ENCODE measurements at places on chromosomes 7 and 10.
A peak's percentile ranks its signal among the peaks of the same experiment; 100 is the strongest.

DNA sequence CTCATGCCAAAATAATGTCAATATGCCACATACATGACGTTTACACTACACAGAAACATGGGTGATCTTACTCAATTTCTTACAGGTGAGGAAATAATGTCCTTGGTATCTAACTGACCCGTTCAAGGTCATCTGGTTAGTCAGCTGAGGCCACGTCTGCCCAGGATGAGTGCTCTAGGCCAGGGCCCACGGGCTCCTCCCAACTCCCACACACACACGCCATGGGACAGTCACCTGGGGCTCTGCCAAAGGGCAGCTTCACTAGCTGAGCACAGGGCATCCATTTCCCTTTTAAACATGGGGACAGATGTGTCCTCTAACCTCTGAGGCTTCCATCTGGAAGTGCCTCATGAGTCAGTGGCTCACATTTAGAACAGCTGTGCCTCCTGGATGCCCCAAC is 123.9 kb downstream of the TNS3 start:
- no peak for DNase-seq

DNA sequence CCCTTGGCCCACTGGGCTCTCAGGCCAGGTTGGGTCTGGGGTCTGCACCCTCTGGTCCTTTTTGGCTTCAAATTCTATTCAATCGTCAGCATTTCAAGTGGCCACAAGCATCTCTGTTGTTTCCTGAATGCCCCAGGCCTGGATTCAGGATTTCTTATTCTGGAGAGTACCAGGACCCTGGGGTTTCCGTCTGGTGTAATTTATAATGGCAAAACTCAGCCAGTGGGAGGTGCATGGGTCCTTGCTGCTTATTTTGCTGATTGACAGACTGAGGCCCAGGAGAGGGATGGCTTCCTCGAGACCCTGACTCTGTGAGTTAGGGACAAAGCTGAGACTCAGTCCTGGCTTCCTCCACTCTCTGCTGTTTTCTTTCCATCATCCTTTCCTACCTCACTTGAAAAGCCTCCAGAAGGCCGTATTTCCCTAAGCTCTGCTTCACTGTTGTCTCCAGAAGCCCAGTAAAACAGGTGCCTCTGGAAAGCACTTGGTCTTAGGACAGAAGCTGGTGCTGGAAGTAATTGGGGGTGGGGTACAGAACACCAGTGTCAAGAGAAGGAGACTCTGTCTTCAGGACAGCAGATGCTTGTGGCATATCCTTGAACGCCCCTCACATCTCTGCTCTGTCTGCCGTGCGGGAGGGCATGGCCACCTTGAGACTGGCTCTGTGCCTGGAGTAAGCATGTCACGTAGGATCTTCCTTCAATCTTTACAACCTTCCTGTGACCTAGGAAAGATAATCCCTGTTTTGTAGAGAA is 39.4 kb upstream of the SH2D4B start:
- no peak for DNase-seq

DNA sequence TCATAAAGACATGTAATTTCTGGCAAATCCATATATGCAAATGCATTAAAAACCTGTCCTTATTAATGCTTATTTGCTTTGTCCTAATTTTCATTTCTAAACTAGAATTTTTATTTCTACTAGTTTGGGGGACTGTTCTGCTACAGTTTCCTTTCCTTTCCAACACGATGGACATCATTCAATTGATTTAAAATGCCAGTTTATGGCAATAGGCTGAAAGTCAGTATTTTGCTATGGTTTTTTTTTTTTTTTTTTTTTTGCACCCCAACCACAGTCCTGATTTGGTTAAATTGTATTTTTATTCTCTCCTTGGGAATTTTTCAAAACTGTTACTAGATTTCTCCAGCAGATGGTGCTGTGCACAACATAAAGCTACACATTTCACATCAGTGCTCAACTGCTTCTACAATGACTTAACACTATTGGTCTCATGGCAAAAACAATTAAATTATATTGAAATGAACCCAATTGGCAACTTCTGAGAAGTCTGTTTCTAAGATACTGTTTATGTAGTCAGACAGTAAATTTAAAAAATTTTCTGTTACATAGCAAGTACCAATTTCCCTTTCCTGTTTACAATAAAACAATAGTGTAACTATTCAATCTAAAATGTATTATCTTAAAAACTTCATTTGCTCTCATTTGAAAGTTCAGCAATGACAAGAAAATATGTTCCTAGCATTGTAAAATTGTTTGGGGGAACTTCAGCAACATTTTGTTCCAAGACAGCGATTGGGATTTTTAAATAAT is 193.8 kb upstream of the CCDC6 start:
- peak; percentile 14 for DNase-seq

- no peak for DNase-seq
Measured at GRCh38 chr7:28674359-28674782, 262.1 kb downstream of the CREB5 start.

GRCh38 chr7:39085590-39086049 is 107.9 kb downstream of the POU6F2 start:
- DNase-seq, result peak; percentile 43

DNA sequence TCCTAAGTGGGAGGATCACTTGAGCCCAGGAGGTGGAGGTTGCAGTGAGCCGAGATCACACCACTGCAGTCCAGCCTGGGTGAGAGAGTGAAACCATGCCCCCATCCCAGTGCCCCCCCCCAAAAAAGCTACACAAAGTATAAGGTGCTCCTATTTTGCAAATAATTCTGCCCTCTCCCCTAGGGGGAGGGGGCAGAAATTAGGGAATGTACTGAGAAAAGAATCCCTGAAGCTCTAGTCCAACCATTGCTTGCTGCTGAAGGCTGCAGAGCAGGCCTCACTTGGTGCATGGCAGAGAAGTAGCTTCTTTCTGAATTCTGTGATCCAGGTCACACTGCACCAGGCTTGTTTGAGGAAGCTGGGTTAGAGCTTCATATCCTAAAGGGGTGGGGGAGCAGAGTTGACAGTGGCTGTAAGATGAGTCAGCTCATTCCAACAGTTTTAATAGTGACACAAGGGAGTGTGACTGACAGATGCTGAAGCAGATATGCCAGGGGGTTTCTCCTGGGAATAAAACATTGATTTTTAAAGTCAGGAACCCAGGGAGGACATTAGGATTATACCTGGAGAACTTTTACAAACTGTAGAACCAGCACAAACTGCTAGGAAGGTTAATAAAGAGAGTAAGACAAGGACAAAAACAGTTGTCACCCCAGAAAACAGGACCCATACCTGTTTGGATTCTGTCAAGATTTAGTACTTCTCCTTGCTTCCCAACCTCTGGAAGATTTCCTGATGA is 32.8 kb upstream of the STRIP2 start:
- no peak for DNase-seq

GRCh38 chr7:100584683-100585510 is 1.0 kb downstream of the LRCH4 start:
- DNase-seq, result peak; percentile 57

GRCh38 chr10:8803992-8804391 is 749.5 kb downstream of the GATA3 start:
- no peak for DNase-seq

GRCh38 chr10:132453470-132453861 is 56.5 kb downstream of the PWWP2B start:
- no peak for DNase-seq

GRCh38 chr10:5369362-5370158 is 4.8 kb downstream of the UCN3 start:
- no peak for DNase-seq

- no peak for DNase-seq
Measured at GRCh38 chr10:34479520-34480179, 335.4 kb downstream of the PARD3 start.

GRCh38 chr7:77985974-77986339 is 187.4 kb downstream of the PHTF2 start:
- no peak for DNase-seq

- DNase-seq, result no peak
Measured at GRCh38 chr7:105649727-105650381, 68.6 kb upstream of the EFCAB10 start.

GRCh38 chr7:43010061-43010460 is 77.9 kb downstream of the MRPL32 start:
- no peak for DNase-seq

- DNase-seq, result no peak
Measured at GRCh38 chr10:22784668-22785067, 70.3 kb upstream of the PIP4K2A start.

DNA sequence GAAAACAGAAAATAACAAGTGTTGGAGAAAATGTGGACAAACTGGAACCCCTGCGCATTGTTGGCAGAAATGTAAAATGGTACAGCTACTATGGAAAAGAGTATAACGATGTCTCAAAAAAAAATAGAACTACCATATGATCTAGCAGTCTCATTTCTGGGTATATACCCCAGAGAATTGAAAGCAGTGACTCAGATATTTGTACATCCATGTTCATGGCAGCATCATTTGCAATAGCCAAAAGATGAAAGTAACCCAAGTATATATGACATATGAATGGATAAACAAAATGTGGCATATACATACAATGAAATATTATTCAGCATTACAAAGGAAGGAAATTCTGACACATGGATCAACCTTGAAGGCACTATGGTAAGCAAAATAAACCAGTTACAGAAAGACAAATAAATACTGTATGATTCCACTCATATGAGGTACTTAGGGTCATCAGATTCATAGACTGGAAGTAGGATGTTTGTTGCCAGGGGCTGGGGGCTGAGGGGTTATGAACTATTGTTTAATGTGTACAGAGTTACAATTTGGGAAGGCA is 4.9 kb downstream of the NRCAM start:
- DNase-seq, result no peak

GRCh38 chr10:42991442-42992098 is 85.3 kb upstream of the RET start:
- no peak for DNase-seq

- no peak for DNase-seq
Measured at GRCh38 chr7:99248391-99249095, 24.1 kb upstream of the MYH16 start.

DNA sequence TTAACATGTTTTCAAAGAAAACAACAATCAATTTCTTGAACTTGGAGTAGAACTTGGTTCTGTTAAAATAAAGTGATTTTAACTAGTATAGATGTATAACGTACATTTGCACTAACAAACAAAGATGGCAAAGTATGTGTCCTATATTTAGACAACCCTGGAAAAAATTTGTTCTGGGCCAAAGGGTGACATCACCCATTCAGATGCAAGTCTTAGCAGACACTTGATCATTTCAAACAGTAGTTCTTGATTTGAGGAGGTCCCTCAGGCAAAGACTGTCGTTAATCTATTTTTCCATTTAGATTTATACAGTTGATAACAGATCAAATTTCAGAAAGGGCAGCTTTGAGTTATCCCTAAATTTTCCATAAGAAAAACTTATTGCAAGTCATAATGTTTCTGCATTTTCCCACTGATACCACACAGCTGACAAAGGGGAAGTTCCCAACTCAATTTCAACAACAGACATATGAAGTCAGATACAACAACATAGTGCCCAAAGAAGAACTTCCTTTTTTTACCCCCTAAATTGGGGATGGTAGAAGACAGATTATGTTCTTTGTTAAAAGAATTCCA is 5.2 kb downstream of the NMT2 start:
- DNase-seq, result no peak

- DNase-seq, result no peak
Measured at GRCh38 chr7:35025369-35025870, 11.9 kb downstream of the DPY19L1 start.

DNA sequence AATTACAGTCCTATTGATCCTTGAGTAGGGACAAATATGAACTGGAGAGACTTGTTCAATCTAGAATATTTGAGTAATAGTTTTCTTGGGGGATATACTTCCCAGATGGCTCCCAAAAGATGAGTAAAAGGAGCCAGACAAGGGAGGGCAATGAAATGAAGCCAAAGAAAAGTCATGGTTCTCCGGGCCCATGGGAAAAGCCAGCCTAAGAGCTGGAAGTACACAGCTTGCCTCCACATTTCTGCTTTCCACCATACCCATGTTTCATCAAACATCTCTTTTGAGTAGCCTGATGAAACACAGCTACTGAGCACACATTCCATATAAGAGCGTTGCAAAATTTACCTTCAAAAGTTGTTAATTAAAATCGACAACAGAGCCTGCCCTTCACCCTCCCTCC is 535.0 kb upstream of the FZD8 start:
- DNase-seq, result no peak

DNA sequence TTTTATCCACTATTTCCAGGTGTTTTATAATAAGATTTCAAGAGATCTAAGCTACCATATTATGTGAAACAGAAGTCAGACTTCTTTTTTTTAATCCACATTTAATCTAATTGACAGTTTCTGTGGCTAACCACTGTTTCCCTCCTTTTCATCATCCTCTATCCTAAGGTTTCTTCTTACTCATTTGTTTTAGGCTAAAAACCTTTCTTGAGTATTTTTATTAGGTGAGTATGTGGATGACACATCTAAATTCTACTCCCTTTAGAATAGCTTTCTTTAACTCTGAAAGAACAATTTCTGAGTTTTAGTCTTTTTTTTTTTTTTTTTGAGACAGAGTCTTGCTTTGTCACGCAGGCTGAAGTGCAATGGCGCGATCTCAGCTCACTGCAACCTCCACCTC is 62.7 kb downstream of the NPY start:
- no peak for DNase-seq

DNA sequence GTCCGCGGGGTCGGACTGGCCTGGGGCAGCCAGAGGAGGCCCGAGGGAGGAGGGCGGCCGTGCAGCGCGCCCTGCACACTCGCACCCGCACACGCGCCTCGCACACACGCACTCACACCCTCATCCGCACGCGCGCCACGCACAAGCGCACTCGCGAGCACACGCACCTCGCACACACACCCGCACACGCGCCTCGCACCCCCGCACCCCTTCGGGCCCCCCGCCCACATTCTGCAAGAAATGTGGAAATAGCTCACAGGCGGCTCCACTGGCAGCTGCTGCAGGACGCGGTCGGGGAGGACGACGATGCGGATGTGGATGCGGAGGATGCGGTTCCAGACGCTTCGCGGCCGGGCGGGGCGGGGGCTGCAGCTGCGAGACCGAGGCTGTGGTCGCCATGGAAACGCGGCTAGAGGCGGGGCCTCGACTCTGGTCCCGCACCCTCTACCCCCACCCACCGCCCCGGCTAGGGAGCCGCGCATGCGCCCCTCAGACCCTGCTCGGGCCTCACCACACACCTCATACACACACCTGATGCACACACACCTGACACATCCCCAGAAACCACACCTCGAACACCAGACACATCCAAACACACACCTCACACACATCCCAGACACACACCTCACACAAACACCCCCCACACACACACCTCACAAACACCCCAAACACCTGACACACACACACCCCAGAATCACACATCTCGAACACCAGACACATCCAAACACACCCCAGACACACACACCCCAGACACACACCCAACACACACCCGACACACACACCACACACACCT is at the start of gene CALY:
TSS of gene CALY (minus strand) at position 320 of the 793 bp plus-strand sequence. CDS start 7,907 bp downstream, outside the sequence.
- DNase-seq, result peak; percentile 83

GRCh38 chr7:123789206-123789784 is 40.5 kb upstream of the WASL start:
- DNase-seq, result no peak

Data from nephron progenitor cell (in vitro differentiated cells).